ENCODE measurements at places on chromosomes 4 and X.

DNA sequence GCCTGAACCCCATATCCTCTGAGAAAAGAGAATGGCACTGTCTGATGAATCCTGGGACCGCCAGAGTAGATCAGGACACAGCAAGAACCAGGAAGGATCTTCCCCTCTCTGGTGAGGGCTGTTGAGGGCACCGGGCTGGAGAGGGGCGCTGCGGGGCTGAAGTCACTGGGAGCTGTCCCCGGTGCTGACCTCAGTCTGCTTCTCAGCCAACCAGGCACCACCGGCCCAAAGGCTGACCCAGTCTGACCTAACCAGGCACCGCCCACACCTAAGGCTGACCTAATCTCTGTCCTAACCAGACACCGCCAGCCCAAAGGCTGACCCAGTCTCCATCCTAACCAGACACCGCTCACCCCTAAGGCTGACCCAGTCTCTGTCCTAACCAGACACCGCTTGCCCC is 82.8 kb downstream of the CPZ start:
- DNase-seq = no peak

DNA sequence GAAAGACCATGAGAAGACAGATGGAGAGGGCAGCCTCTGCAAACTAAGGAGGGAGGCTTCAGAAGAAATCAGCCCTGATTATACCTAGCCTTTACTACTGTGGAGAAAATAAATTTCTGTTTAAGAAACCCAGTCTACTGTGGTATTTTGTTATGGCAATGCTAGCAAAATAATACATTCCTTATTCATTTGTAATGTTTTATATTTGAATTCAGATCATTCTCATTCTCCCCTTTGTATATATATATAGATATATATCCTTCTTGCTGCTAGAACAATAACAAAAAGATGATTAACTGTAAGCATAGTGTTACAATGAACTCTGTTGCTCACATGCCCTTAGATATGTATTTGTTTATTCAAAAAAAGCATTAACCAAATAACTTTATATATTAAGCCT is 22.5 kb downstream of the DMD start:
- DNase-seq = no peak

GRCh38 chr4:112312610-112313239 is 15.6 kb downstream of the ALPK1 start:
- DNase-seq = no peak

DNA sequence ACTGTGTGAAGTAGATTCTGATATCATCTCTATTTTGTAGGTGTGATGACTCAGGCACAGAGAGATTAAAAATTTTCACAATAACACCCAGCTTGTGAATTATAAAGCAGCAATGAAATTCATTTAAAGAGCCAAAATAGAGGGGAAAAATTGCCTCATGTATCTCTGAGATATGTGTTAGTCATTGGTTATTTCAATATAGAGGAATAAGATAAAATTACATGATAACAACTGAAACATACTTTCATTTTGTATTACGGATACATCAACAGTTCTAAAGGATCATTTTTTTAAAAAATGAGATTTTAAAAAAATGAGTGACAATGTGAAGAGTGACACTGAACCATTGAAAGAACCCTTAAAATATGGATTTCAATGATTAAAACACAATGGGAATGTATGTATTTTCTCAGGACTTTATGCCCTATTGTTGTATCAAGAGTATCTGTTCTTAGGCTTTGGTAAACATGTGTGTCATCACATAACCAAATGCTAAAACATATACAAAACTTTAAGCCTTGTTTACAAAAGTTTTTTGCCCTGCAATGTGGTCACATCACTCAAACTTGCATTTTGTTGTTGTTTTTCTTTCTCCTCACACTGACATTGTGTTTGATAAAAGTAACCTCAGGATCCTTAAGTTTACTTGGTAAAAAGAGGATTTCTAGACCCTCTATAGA is 221.3 kb downstream of the ANTXR2 start:
- no peak for DNase-seq

- DNase-seq = no peak
Observed at GRCh38 chr4:177265729-177266128, 43.9 kb upstream of the NEIL3 start.

GRCh38 chrX:69389101-69389501 is 115.0 kb upstream of the NALF2 start:
- no peak for DNase-seq

DNA sequence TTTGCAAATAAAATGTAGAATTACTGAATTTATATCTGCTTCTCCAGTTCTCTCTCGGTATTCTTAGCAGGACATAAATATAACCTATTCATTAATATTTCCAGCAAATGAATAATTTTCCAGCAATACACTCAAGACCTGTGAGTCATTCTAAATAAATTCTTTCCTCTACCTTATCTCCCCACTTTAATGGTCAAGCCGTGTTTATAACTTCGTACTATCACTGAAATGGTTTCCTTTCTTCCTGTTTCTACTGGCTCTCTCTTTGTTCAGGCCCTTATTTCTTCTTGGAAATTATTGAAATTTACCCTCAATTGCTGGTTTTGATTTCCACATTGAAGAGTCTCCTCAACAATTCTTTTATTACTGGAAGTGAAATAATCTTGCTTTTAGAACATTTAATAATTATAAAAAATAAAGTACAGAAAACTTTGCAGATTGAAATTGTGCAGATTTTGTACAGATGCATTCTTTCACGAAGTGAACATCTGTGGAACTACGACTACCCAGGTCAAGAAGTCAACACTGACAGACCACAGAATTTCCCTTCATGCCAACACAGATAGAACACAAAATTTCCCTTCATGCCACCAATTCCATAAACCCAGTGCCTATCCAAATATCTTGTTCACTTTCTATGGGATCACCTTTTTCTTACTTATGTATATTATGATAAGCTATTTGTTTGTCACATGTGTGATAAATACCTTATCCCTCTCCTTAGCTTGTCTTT is 205.7 kb downstream of the FAT4 start:
- DNase-seq = no peak

- no peak for DNase-seq
Observed at GRCh38 chr4:26354491-26354890, 33.7 kb downstream of the RBPJ start.

DNA sequence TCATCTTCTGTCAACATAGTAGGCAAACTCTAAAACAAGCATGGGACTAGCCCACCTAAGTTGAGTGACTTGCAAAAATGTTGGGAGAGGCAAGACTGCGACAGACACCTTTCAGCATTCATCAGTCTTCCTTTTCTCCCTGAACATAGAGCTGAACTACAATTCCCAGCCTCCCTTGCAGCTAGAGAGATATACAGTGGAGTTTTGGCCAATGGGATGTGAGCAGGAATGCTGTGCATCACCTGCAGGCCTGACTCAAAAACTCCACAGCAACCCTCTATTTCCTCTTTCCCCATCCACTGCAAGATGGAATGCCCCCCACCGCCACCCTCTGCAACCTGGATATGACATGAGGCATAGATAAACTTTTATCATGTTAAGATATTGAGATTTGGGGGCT is 66.5 kb downstream of the PDHA1 start:
- no peak for DNase-seq

All from T-helper 9 cell (primary cell).